Coronary artery (tissue), 2 donors: ENCODE measurements at places on chromosomes 1 and 21.
A peak's percentile ranks its signal among the peaks of the same experiment; 100 is the strongest.

DNA sequence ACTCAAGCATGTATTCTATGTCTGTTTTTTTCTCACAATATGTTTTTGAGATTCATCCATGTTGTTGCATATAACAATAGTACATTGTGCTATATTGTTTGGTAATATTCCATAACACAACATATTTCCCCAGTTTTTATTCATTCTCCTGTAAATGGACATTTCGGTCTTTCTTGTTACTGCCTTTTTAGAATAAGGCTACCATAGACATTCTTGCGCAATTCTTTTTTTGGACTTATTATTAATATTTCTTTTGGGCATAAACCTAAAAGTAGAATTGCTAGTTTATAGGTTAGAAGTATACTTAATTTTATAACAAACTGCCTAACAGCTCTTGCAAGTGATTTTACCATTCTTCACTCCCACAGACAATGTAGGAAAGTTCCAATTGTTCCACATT is 573.0 kb downstream of the ADGRL2 start:
- no peak for DNase-seq

GRCh38 chr1:221667504-221667903 is 74.4 kb downstream of the DUSP10 start:
- no peak for DNase-seq

DNA sequence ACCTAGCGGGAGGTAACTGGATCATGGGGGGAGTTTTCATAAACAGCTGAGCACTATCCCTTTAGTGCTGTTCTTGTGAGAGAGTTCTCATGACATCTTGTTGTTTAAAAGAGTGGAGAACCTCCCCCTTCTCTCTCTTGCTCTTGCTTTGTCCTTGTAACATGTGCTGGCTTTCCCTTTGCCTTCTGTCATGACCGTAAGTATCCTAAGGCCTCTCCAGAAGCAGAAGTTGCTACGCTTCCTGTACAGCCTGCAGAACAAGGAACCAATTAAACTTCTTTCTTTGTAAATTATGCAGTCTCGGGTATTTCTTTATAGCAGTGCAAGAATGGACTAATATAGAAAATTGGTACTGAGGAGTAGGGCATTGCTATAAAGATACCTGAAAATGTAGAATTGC is 515.6 kb downstream of the NEGR1 start:
- DNase-seq: no peak

- DNase-seq: no peak
These were observed 290.5 kb downstream of the ADGRL2 start for GRCh38 chr1:82091265-82091664.

GRCh38 chr1:6440198-6441126 is 15.9 kb downstream of the ESPN start:
- no peak for DNase-seq

DNA sequence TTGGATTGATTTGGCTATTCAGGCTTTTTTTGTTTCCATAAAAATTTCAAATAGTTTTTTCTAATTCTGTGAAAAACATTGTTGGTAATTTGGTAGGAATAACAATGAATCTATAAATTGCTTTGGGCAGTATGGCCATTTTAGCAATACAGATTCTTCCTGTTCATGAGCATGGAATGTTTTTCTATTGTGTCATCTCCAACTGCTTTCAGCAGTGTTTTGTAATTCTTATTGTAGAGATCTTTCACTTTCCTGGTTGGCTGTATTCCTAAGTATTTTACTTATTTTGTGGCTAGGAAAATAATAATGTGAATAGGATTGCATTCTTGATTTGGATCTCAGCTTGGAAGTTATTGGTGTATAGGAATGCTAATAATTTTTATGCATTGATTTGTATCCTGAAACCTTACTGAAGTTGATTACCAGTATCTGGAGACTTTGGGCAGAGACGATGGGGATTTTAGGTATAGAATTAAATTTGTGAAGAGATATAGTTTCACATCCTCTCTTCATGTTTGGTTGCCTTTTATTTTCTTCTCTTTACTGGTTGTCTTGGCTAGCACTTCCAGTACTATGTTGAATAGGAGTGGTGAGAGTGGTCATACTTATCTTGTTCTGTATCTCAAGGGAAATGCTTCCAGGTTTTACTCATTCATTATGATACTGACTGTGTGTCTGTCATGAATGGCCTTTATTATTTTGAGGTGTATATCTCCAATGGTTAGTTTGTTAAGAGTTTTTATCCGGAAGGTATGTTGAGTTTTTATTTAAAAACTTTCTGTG is 57.3 kb downstream of the DRAM2 start:
- no peak for DNase-seq

DNA sequence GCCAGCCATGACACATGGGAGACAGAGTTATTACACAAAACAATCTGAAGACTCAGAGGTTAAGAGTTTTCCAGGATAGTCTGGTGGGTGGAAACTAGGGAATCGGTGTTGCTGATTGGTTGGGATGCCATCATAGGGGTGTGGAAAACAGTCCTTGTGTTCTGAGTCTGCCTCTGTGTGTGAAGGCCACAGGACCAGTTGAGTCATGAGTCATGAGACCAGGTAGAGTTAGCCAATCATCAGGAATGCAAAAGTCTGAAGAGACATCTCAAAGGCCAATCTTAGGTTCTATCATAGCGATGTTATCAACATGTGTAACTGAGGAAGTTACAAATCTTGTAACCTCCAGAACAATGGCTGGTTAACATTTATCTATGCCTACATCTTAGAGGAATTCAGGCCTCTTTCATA is 49.7 kb upstream of the NEK7 start:
- no peak for DNase-seq

- DNase-seq: no peak
These were observed 9.6 kb downstream of the SH3BGR start for GRCh38 chr21:39461419-39461818.

DNA sequence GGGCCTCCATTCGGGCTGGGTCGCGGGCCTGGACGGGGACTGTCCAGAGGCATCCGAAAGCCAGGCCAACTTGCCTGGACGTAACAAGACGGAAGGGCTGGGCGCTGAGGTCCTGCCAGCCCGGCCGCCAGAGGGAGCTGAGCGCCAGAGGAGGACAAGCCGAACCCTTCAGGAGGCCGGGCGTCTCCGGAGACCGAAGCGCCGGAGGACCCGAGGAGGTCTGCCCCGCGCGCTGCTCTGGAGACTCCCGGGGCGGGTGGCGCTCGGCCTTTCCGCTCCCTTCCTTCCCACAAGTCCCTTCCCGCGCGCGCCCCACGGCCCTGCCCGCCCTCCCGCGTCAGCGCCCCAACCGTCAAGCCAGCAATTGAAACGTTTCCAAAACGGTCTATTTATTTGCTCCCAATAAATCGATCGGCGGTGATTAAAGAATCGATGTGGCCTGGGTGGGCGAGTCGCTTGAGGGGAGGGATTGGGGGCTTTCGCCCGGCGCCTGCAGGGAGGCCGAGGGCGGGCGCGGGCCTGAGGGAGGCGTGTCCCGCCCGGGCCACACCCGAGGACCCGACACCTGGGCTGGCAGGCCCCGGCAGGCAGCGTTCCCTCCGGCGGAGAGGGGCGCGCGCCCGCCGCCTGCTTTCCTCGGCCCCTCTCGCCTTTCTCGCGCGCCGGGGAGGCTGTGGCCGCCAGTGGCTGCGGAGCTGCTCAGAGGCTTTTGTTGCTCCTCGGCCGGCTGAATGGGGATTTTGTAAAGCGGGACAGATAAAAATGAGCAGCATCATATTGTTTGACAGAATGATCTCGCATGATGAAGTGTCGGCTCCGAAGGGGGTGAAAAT is 5.2 kb upstream of the FOXD3 start:
- no peak for DNase-seq

- no peak for DNase-seq
These were observed 197.3 kb downstream of the ZBTB18 start for GRCh38 chr1:244248426-244248825.

GRCh38 chr1:48552903-48553606 is 81.1 kb upstream of the SPATA6 start:
- DNase-seq: no peak

- no peak for DNase-seq
These were observed 13.1 kb downstream of the GPSM2 start for GRCh38 chr1:108889706-108890384.

DNA sequence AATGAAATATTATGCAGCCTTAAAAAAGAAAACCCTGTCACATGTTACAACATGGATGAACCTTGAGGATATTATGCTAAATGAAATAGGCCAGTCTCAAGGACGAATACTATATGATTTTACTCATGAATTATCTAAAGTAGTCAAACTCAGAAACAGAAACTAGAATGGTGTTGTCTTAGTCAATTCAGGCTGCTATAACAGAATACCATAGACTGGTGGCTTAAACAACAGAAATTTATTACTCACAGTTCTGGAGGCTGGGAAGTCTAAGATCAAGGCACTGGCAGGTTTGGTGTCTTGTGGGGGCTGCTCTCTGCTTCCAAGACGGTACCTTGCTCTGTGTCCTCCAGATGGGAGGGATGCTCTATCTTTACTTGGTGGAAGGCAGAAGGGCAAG is 113.8 kb upstream of the DNAH14 start:
- DNase-seq: no peak

DNA sequence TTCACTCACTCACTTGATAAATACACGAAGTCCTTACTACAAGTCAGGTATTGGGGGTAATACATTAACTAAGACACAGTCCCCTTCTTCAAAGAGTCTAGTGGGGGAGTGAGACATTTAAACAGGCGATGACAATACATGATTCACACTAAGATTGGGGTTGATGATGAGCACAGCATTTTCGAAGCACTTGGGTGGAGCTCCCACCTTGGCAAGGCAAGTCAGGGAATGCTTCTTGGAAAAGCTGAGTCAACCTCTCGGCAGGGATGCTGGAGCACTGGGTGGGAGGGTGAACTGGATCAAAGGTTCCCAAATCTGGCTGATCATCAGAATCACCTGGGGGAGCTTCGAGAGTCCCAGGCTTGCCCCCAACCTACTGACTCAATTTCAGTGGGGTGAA is 57.9 kb upstream of the ENAH start:
- DNase-seq: no peak

- DNase-seq: no peak
These were observed 6.9 kb downstream of the CAMK1G start for GRCh38 chr1:209590405-209590804.

- no peak for DNase-seq
These were observed 23.7 kb downstream of the IL23R start for GRCh38 chr1:67189953-67190352.

DNA sequence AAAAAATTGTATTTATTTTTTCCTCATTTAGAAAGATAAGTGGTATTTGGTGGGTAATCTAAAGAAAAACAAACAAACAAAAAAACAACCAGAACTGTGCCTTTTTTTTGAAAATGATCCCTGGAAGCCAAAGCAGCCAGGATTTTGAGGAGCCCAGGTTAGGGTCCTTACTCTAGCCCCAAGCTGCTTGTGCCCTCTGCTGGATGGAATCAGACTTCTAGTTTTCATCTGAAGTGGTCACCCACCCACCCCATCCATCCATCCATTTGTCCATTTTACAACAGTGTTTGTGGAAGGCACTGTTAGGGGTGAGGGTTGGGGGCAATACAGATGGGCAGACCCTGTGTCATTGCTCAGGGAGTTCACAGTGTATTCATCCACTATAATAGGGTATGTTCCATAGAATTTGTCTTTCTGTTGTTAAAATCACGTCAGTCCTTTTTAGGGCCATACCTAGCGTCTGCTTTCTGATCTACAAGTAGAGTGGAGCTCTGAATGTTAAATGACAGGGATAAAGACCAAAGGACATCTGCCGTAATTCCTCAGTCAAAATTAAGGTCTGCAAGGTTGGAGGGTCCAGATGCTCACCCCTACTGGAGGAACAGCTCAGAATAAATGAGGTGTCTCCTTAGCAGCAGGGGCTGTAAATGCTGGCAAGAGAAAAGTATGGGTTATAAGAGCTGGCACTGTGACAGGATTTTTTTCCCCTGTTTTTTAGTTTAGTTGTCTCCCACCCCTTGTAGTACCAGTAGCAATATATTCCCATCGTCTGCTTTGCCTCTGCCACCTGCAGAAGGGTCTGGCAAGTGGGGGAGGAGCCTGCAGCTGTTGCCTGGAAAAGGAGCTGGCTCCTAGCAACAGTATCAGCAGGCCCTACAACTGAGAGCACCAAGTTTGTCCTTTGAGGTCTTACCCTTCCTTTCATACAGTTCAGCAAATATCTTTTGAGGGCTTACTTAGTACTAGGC is 3.2 kb downstream of the LRRC42 start:
- DNase-seq: no peak

- DNase-seq: no peak
These were observed 14.4 kb downstream of the ELAVL4 start for GRCh38 chr1:50123071-50123470.

DNA sequence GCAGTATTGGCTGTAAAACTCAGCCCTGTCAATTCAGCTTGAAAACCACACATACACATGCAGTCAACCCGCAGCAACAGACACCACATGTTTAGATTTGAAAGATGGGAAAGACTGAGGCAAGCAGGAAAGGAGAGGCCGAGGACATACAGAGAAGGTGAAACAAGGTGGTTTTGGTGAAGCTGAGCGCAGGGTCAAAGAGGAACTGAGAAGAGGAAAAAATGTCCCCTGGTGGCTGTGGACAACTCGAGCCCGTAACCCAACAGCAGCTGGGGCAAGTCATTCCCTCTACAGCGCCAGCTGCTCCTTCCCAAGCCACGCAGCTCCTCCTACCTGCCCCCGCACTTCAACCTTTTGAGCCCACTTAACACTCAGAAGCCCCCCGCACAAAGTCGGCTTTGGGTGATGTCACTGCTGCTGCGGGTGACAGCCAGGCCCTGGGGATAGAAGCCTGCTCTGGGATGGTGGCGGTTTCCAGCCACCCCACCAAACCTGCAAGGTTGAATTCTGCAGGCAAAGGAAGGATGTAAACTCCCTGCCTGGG is 63.0 kb downstream of the KCNN3 start:
- DNase-seq: no peak

DNA sequence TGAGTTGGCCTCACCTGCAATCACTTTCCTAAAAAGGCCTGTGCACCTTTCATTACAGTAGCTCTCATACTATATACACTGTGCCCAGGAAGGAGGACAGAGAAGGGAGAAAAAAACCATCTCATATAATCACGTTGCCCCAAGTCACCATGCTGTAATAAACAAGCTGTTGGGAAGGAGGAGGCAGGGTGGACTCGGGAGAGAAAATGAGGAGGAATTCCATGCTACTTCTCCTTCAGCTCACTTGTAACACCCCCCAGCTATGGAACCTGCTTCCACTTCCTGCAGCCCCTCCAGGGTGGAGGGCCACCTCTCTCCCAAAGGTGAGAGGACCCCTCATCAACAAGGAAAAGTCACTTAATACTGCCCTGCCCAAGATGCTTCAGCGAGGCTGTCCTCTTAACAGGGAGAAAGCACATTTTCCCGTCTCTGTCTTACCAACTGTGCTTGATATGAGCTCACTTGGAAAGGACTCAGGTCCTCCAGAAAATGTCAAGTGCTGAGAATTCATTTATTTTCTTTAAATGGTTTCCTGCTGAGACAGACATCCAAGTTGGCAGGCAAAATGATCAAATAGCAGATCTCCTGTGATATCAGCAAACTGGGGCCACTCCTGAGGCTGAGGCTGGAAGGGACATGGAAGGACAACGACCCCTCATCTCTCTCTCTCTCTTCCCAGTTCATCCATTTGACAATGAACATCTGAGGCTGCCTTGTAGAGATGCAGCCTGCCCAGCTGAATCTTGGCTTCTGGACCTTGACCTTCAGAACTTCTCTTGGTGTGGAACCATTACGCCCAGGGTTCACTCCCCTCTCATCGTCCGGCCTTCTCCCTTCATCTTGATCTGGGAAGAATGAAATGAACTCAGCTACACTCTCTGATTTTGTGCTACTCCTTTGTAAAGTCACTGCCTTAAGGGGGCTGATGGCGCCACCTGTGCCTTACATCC is 54.0 kb downstream of the CAPN9 start:
- DNase-seq: peak; percentile 33
